ENCODE measurements at places on chromosomes 2 and 18.

DNA sequence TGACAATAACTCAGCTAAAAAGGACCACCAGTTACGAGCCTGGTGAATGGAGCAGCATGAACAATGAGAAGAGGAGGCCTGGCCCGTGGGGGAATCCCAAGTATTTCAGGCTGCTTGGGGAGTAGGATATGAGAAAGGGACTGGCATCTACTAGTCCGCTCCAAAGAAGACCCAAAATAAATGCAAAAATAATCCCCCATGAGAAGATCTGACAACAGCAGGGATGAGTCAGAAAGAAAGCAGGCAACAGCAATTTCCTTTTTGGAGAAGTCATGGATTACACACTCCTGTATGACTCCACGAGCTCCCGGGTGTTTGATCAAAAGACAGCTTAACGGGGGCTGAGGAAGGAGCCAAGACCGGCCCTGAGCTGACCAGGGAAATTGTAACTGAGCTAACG lies 111.4 kb downstream of the SOX11 start:
- DNase-seq, result peak; percentile 50

DNA sequence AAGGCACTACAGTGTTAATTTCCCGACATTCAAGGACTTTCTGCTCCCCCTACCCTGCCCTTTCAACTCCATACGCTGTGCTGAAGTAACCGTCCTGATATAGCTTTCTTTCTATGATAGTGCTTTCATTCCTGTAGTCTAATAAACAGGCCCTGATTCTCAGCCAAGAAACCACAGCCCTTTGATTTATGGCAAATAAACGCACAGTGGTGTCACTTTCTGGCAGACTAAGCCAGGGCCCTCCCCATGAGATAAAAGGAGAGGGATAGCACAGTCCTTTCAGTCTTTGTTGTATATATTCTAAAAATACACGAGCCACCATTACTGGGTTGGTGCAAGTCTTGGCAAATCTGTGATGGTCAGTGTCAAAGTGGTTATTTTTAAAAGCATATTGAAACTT lies 291.2 kb downstream of the ALPK2 start:
- DNase-seq, result no peak

DNA sequence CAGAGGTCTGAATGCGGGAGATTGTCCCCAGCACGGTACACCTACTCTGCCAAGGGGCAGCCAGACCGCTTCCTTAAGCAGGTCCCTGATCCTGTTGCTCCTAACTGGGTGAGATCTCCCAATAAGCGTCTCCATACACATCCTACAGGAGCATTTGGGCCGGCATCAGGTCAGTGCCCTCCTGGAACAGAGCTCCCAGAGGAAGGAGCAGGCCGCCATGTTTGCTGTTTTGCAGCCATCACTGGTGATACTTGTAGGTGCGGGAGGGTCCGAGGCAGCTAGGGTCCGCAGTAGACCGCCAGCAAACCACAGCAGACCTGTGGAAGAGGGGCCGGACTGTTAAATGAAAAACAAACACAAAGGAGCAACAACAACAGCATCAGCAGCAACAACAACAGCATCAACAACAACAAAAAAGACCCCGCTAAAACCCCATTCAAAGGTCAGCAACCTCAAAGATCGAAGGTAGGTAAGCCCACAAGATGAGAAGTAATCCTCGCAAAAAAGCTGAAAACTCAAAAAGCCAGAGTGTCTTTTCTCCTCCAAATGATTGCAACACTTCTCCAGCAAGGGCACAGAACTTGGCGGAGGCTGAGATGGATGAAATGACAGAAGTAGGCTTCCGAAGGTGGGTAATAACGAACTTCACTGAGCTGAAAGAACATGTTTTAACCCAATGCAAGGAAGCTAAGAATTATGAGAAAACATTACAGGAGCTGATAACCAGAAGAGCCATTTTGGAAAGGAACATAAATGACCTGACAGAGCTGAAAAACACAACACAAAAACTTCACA lies 79.0 kb upstream of the CDH7 start:
- DNase-seq, result no peak

GRCh38 chr2:165897726-165898125 lies 55.9 kb downstream of the TTC21B start:
- DNase-seq, result no peak

- no peak for DNase-seq
These were observed 49.7 kb downstream of the RASGRP3 start for GRCh38 chr2:33526132-33526531.

DNA sequence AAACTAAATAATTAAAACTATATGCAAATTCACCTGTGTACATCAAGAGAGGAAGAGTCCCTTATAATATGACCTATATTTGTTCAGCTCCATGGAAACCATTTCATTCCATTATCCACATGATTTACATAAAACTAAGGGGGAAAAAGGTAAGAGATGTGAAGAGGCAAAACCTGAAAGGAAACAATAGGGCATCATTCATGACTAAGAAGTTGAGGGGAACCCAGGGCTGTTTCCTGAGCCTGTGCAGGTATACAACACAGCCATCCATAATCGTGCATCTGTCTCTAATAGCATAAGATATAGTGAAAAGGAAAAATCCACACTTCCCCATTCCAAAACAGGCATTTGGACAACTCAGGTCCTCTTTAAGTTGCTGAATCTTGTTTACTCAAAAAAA lies 151.3 kb downstream of the NR4A2 start:
- DNase-seq, result no peak

DNA sequence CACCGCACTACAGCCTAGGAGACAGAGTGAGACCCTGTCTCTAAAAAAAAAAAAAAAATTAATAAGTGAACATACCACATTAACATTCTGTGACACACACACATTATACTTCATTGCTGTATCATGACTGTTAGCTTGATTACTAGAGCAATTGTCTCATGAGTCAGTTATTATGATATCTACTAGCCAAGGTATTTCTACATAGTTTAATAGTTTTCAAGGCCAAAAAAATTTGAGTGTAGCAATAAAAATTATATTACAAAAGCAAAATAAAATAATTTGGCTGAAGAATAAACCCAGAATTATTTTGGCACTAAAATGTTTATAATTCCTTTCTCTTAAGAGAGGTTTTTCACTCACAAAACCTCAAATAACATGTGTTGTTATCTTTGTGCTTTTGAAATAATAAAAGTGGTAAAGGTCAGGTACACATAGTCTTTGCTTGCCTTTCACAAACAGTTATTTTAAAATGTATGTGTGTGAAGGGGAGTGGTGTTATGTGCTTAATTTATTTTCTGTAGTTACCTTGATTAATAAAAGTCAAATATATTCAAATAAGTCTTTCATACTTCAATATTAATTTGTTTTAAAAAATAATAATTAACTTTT lies 136.9 kb upstream of the SPOPL start:
- DNase-seq, result peak; percentile 41

- DNase-seq, result no peak
These were observed 65.3 kb downstream of the KCNF1 start for GRCh38 chr2:10977003-10977402.

DNA sequence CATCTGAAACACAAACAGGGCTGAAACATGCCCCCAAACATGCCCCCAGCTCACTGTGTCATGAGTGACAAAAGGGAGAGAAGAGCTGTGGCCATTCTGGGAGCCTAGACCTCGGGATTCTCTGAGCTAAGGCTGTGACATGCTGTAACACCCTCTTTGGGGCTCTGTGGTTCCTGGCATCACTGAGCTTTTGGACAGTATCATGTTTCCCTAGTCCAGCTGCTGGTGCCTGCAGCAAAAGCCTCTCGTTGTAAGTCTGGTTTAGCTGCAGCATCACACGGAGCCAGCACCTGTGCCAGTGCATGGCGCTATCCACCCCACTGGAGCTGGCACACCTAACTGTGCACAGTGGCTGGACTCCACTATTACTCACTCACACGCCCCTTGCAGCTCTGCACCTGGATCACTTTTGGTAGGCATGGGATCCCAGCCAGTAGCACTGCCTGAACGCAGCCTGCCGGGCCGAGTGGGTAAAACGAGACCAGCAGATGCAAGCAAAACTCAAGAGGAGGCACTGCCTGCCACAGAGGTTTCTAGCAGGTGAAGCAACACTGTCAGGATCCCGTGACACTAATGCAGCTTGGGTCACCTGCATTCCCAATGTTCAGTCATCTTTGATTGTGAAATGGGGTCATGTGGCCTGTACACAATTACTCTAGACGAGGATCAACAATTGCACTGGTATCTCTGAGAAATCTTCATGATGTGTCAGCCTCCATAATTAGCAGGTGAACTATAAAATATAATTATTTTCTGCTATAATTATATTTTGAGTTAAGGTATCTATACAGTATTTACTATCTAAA lies 547.2 kb downstream of the ZNF804A start:
- DNase-seq, result no peak

DNA sequence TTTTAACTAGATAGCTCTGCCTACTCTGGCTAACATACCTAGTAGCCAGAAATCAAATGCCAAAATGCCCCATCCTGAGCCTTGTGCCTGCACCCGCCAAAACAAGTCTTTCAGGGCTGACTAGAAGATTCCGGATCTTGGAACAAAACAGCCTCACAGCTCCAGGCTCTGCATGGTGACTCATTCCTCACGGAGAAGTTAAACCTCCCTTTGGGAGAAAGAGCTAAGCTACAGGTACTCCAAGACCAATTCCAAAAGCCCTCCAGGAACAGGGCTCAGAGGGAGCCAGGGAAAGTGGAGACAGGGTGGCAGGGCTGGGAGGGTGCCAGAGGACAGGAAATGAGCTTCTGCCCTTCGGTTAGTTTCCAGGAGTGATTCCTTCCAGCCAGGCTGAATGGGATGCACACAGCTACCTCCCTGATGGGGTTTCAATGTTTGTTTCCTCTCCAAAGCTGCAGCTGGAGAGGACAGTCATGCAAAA lies 295.6 kb downstream of the TNS1 start:
- no peak for DNase-seq

- no peak for DNase-seq
These were observed 75.2 kb downstream of the COBLL1 start for GRCh38 chr2:164766216-164766953.

- DNase-seq, result no peak
These were observed 8.7 kb downstream of the SP140 start for GRCh38 chr2:230234122-230234722.

- no peak for DNase-seq
These were observed 77.3 kb upstream of the FZD7 start for GRCh38 chr2:201956361-201956760.

DNA sequence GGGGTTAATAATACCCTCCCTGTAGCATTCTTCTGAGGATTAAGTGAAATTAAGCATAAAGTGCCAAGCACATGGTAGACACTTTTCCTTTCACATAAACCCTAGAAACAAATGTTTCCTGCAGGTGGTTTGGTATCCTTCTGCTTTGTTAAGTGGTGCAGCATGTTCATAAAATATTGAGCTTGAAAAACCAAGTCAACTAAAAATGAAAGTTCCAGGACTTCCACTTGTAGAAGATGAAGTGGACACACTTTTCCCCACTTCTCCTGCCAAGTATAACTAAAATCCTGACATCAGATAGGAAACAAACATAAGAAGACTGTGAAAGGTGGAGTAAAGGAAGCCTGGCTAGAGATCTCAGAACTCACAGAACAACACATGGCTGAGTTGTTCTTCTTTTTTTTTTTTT lies 90.5 kb downstream of the COLEC12 start:
- no peak for DNase-seq

DNA sequence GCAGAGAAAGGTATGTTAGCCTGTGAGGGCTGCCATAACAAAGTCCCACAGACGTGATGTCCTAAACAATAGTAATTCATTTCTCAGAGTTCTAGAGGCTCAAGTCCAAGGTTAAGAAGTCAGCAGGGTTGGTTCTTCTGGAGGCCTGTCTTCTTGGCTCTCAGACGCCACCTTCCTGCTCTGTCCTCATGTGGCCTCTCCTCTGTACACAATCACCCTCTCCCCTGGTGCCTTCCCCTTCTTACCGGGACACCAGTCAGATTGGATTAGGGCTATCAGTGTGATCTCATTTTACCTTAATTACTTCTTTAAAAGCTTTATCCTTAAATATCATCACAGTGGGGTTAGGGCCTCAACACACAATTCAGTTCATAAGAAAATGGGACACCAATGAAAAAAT lies 860.5 kb downstream of the RNF144A start:
- no peak for DNase-seq

DNA sequence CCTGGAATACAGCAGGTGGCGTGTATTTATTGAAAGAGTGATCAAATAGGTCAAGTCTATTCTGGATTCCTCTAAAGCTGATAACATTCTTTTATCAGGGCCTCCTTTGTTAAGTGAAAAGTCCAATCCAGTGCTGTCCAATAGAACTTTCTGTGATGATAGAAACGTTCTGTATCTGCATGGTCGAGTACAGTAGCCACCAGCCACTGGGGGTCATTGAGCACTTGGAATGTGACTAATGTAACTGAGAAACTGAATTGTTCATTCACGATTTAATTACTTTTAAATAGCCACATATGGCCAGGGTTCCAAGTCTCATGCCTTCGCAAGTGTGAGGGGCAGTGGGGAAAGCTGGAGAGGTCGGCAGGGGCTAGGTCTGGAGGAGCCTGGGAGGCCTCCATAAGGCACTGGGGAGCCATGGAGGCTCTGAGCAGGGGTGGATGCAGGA lies 20.5 kb downstream of the SH2D6 start:
- DNase-seq, result peak; percentile 62

- DNase-seq, result peak; percentile 14
These were observed 147.0 kb upstream of the PELI1 start for GRCh38 chr2:64291181-64291580.

- DNase-seq, result no peak
These were observed 105.3 kb downstream of the SMIM21 start for GRCh38 chr18:75322206-75322605.

GRCh38 chr2:119384971-119385370 lies 18.2 kb downstream of the DBI start:
- no peak for DNase-seq

GRCh38 chr2:103327386-103327785 lies 565.6 kb downstream of the TMEM182 start:
- DNase-seq, result no peak

GRCh38 chr18:641224-641623 lies 16.2 kb upstream of the TYMS start:
- no peak for DNase-seq

- peak; percentile 8 for DNase-seq
These were observed 110.2 kb upstream of the TRIB2 start for GRCh38 chr2:12606472-12607000.

DNA sequence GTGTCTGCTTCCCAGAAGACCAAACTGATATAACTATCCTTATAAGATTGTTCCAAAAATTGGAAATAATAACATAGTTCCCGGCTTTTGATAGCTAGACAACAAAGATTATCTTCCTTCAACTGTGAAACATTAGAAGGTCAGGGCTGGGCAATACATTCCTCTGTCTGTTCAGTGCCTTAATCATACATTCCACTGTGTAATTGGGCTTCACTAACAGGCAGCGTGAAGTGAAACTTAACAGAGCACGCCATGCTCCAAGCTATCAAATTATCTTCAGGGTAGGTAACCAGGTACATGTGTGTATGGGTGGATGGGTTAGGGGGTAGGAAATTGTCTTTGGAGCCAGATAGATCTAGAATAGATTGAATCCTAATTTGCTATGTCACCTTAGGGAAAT lies 23.5 kb upstream of the ARL5A start:
- peak; percentile 86 for DNase-seq

DNA sequence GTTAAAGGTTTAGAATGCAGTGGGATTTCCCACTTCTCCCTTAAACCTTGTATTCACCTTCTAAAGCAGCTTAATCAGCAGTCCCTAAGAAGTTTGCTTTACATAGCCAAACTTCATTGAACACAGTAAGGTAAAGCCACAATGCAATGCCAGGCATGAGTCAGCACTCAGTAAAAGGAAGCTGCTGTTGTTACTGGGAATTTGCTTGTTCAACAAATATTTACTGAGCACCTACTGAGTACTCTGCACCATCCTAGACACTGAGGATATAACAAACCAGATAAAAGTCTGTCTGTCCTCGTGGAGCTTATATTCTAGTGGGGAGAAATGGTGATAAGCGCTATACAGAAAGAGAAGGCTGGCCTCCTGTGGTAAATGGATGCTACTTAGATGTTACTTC lies 162.7 kb downstream of the PKP4 start:
- peak; percentile 30 for DNase-seq

Data from kidney glomerular epithelial cell (primary cell).